ENCODE measurements at places on chromosomes 12 and 14.

DNA sequence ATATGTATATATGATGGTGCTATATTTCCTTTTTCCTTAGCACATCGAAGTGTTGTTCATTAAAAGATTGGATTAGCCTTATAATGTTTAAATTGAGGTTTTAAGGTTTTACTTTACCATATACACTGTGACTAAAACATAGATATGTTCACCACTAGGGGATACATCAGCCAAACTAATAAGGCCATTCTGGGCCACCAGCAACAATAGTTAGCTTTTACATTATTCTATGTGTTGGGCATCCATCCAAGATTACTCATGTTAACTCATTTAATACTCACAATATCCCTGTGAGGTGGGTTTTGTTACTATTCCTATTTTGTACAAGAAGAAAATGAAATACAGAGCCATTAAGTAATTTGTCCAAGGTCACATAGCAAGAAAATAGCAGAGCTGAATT, 202.6 kb upstream of the AVPR1A start:
- DNase-seq: no peak

GRCh38 chr12:108248011-108248410, 91.1 kb downstream of the CMKLR1 start:
- no peak for DNase-seq

DNA sequence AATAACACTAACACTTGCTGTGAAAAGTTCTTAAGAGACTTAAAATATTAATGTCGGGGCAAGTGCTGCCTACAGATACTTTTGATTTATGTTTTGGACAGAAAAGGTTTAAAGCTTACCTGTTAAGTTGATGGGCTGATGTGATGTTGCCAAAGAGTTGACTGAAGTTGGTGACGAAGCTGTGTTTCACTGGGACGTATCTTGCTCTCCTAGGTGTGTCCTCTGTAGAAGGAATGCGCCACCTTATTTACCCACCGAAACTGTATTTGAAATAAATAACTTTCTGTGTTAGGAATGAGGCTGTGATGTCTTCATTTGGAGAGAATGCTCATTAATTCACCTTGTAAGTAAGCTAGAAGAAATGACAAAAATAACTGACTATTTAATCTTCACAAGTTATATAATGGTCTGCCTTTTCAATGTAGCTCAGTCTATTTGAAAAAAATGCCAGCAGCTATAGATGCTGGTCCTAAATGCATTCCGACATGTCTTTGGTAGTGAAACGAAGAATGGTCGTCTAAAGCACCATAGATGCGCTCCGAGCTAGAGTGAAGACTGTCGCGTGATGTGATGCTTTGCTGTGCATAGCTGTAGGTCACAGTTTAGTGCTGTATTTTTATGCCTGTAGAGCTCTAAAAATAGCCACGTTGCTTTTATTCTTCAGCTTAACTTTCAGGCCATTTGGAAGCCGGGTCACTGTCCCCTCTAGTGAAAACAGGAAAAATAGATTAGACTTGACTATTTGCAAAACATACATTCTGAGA, at the start of gene RD3L:
Gene RD3L (minus strand): TSS at position 557 of the 764 bp plus-strand sequence. CDS start 834 bp downstream, outside the sequence.
- no peak for DNase-seq

GRCh38 chr14:99810559-99810874, 17.3 kb downstream of the EML1 start:
- no peak for DNase-seq

GRCh38 chr12:52168019-52168717, 23.6 kb downstream of the KRT80 start:
- no peak for DNase-seq

All from memory B cell (primary cell).